ENCODE measurements at places on chromosomes 3 and 15.

- DNase-seq = peak; percentile 20
Observed at GRCh38 chr15:91678003-91678402, 175.5 kb upstream of the SLCO3A1 start.

- DNase-seq = no peak
Observed at GRCh38 chr3:187896646-187897045, 151.4 kb upstream of the BCL6 start.

DNA sequence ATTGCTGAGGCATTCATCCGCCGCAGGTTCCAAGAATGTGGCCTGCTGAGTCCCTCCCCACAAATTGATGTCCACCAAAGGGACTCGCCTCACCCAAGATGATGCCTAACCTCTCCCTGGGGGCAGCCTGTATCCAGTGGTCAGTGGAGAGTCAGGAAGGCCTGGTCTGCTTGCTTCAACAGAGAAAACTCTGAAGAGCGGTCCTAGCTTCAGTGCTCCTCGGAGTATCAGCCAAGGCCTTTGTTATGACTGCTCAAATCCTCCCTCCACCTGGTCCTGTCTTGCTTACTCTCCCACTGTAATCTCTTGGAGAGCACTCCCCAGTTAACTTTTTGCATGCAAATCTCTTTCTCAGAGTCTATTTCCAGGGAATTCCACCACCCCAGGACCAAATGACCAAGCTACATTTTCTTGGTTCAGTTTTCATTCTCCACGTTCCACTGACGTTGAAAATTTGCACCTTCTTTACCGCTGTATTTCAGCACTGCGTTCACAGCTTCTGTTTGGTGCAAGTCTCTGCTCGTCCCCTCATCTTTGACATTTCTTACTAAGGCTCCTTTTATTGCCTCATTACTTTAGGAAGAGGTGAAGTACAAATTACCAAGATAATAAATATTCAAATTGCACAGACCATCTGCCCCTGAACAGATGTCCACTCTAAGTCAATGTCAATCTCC, 22.3 kb downstream of the CMTM7 start:
- DNase-seq = no peak

GRCh38 chr15:45668386-45668785, 33.6 kb downstream of the SQOR start:
- DNase-seq = no peak

GRCh38 chr3:168939651-168940238, 723.8 kb downstream of the MECOM start:
- no peak for DNase-seq

GRCh38 chr15:56883088-56883487, 35.4 kb upstream of the TCF12 start:
- DNase-seq = no peak

GRCh38 chr3:33074217-33075067, 22.5 kb downstream of the GLB1 start:
- DNase-seq = peak; percentile 66

DNA sequence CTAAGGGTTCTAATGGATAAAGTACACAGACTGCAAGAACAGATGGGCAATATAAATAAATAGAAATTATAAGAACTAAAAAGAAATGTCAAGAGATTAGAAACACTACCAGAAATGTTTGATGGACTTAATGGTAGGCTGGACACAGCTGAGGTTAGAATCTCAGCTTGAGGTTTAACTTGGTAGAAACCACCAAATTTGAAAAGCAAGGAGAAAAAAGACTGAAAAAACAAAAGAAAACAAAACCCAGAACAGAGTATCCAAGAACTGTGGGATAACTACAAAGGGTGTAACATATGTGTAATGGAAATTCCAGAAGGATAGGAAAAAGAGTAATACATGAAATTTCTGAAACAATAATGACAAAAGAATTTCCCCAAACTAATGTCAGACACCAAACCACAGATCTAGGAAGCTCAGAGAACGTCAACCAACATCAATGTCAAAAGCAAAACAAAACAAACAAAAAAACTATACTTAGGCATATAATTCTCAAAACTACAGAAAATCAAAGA, 35.0 kb downstream of the RFX7 start:
- DNase-seq = peak; percentile 20

- peak; percentile 49 for DNase-seq
Observed at GRCh38 chr3:159996018-159996417, 7.4 kb downstream of the IL12A start.

DNA sequence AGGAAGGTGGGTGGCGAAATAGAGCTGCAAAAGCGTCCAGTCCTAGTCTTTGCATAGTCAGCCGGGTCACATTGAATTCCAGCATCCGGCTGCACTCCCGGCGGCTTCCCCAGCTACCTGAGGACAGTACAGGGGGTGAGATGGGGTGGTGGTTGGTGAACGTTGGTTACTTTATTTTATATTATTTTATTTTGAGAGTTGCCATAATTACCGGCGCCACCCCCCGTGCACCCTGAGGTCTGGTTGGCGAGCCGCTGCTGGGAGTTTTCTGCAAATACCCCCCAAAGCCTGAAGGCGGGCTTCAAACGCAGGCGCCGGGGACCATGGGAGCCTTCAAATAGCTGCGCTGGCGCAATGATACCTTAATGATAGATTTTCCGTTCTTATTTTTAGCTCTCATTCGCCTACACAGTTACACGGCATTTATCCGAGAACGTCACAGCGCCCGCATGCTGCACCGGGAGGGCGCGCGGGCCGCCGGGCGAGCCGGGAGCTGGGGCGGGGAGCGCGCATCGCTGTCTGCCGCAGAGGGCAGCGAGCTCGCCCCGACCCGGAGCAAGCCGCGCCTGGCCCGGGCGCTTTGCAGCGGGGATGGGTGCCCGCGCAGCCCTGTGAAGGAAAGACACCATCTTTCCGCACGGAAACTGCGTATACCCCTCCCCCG, 756 bp upstream of the RASGRF1 start:
- DNase-seq = peak; percentile 12

GRCh38 chr3:66577426-66578203, 76.8 kb upstream of the LRIG1 start:
- no peak for DNase-seq

GRCh38 chr15:63387748-63388493, 6.3 kb upstream of the CA12 start:
- DNase-seq = no peak

GRCh38 chr3:46485779-46486175, 12.0 kb upstream of the RTP3 start:
- DNase-seq = no peak

GRCh38 chr15:39392469-39393047, 188.3 kb upstream of the THBS1 start:
- DNase-seq = no peak

GRCh38 chr3:50627407-50628051, 10.6 kb downstream of the MAPKAPK3 start:
- peak; percentile 77 for DNase-seq

GRCh38 chr3:93931597-93932229, 42.0 kb downstream of the PROS1 start:
- no peak for DNase-seq

- DNase-seq = no peak
Observed at GRCh38 chr15:71575474-71576045, 234.8 kb upstream of the NR2E3 start.

- DNase-seq = no peak
Observed at GRCh38 chr3:157102098-157102497, 57.8 kb downstream of the CCNL1 start.

DNA sequence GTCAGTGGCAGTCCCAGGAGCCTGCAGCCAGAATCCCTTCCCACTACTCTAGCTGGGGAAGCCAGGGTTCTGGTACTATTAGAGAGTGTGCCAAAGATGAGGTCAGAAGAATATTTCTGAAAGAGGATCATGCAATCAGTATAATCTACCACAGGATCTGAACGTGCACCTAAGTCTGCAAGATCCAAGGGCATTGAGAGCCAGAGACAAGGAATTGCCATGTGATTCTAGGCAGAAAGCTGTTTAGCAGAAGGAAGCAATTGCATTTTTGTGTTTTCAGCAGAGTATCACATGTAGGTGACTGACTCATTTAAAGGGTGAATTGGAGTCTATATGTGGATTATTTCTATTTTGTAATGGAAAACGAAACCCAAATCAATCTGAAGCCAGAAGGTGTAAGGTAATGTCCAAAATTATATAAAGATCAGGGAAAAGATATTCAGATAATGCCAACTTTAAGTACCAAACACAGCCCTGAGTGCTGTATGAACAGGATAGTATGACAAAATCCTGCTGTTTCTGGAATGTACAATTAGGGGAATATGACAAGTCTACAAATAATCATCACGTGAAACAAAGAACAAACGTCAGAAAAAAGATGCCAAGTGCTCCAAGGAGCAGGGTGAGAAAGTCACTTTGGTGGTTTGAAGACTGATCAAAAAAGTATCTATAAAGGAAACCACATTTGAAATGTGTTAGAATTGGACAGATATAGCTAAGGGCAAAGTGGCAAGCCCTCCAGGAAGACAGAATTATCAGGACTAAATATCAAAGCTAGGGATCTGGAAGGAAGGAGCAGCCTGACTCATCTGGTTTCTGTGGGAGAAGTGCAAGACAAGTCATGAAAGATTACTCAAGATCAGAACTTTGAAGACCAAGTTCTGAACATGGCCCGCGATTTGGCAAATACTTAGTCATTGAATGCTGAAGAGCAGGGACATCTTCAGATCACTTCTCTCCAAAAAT, 1036.6 kb downstream of the NTRK3 start:
- peak; percentile 87 for DNase-seq

DNA sequence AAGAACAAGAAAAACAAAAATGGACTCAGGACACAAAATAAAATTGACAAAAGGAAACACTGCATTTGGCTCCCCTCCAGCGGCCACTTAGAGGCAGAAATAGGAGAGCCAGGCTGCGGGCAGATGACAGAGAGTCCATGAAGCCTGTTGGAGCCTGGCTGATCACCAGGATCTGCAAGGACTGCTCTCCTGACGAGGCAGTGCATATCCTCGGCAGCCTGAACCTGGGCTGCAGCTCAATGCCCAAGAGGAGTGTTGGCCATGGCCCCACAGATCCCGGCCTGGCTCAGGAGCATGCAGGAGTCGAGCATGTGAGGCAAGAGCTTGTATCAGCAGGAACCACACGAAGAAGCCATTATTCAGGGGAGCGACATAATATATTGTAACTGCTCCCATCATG, 199.8 kb downstream of the STT3B start:
- no peak for DNase-seq

DNA sequence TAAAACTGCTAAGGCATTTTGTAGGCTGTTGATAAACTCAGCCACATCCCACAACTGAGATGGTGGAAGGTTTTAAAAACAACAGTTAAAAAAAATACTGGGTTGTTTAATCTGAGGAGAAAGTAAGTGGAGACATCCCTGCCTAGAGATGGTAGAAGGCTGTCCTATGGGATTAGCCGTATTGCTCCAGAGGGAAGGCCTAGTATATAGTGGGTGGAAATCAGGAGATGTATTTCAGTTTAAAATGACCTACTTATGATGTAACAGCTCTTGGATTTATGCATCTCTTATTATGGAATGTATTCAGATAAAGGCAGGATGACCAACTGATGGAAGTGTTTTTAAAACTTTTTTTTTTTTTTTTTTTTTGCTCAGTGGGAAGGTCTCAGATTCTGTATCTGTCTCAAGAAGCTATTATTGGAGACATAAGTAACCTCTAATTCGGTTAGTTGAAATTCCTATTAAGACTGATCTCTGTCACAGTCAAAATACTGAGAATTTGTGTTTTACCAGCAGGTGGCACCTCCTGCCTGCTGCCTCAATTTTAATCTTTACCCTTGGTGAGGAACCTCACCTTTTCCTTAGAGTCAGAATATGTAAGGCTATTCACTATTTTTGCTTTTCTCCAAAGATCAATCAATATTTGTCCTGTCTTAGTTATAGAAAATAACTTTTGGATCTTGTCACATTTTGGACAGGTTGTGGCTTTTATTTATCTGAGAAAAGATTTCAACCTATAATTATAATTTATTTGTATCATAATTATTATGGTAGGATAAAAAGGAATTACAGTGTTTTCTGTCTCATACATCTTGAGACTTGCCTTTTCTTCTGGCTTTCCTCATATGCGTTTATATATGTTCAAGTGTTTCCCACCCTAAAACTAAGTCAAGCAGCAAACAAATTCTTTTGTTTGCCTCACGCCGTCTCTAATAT, 63.0 kb downstream of the VPS8 start:
- DNase-seq = peak; percentile 23

DNA sequence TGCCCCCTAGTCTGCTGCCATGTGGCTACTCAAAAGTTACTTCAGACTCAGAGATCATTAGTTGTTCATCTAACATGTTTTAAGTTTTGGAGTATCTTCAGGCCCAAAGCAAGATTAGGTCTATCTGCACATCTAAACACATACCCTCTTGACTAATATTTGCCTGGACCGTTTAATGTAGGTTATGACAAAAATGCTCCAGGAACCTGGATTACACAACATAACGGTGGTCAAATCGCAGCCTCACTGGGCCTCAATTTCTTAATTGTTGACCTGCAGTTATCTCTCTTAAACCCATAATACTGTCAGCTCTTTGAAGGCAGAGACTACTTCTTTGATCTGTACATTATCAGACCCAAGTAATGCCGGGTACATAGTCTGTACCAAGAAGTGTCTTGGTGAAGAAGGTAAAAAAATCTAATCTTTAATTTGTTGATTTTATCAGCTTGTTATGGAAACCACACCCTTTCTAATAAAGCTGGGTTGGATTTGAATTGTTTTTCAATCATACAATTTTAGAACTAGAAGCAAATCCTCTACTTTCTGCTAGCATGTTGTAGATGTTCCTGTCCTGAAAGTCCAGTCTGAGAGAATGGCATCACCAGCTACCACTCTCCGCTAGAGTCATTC, 3.6 kb downstream of the SNRK start:
- DNase-seq = no peak

- DNase-seq = peak; percentile 52
Observed at GRCh38 chr15:31974855-31975829, 55.2 kb upstream of the CHRNA7 start.

- no peak for DNase-seq
Observed at GRCh38 chr15:95910643-95911212, 419.8 kb upstream of the NR2F2 start.

DNA sequence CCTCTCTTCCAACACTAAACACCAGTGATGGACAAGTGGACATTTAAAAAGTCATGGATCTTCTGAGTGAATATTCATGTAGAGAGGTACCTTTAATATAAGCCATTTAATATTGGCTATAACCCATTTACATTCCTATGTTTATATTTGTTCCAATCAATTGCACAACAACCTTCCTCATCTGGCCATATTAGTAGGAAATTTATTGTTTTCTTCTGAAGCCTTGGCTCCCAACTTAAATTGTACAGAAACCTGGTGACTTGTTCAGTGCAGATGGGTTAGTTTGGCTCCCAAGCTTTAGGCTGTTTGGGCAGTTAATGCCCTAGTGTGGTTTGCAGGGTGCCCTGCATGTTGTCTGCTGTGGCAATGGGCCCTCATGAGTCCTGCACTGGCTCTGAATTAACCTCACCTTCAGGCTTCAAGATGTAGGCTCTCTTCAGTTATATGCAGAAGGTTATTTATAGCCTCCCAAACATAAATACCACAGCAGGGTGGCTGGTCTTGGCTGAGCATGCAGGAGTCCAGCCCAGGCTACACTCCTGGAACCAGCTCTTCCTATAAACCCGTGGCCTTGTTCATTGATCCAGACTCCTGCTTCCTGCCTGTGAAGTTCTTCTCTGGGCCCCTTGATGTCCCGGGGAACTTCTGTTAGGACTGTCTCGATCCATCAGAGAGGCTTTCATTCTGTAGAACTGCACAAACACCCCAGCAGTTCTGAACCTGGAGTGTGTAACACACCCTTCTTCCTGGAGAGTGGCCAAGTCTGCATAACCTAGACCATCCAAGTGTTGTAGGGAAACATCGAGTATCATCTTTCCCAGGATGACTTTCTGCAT, 57.0 kb downstream of the DUT start:
- DNase-seq = peak; percentile 62
